Pulmonary artery endothelial cell (primary cell): ENCODE measurements at places on chromosomes 2 and 18. TPM values are rescaled to one million over a fixed set of nuclear protein-coding genes. Genes with fewer than 3 reads are reported as not detected.

Gene GEN1
- total RNA-seq, result 8.3 and 17.1 TPM in 2 replicates

Gene CYTIP
- 0.07 TPM in 1 of 2 replicates, not detected in the other for total RNA-seq

Gene FLACC1
- total RNA-seq, result 0.33 and 0.56 TPM in 2 replicates

Gene RUFY4
- total RNA-seq, result not detected in 2 replicates
